ENCODE measurements at places on chromosomes 12 and 14. TPM values are rescaled to one million over a fixed set of nuclear protein-coding genes. Genes with fewer than 3 reads are reported as not detected.

GRCh38 chr12:106889950-106890626 is 65.6 kb upstream of the TMEM263 start:
- no peak for DNase-seq

SLC6A15 gene
- total RNA-seq: not detected

DNA sequence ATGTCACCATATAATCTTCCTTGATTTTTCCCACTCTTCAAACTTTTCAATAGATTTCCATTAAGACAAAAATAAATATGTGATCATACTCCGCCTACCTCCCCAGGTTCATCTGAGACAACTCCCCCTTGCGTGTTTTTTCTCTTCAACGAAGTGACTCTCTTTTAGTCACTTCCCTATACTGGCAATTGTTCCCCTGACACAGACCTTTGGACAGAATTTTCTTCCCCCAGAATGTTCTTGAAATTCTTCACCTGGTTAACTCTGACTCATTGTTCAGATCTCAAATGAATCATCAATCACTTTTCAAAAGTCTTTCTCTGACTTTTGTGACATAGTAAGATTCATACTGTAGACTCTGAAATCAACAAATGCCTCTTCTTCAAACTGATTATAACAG is 727.3 kb upstream of the LMO3 start:
- DNase-seq: no peak

DNA sequence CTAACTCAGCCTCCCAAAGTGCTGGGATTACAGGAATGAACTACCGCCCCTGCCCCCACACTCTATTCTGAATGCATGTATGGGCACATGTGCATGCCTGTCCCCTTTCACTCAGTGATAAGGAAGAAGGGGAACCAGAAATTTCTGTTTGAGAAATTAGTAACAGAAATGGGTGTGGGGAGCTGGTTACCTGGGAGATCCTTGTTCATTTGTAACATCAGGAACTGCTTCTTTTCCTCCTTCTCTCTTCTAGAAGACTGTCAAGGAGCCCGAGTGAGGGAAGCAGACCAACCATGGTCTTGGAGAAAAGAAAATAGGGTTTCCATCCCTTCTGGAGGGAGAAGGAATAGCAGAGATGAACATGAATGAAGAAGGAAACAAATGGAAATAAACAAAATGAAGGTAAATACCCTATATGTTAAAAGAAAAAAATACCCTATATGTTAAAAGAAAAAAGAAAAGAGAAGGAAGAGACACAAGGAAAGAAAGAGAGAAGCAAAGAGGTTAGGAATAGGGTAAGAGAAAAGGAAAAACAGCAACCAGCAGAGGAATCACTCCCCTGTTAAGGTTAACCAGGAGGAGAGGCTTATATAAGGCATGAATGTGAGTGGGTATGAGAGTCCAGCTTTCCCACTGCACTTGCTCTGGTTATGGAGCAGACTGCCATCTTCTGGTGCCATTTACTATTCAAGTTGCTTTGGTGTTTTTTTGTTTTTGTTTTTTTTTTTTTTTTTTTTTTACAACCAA is 3.3 kb downstream of the PPP1R3E start:
- peak; percentile 49 for DNase-seq

PLEKHG7 gene
- 2.5 TPM for total RNA-seq

DNA sequence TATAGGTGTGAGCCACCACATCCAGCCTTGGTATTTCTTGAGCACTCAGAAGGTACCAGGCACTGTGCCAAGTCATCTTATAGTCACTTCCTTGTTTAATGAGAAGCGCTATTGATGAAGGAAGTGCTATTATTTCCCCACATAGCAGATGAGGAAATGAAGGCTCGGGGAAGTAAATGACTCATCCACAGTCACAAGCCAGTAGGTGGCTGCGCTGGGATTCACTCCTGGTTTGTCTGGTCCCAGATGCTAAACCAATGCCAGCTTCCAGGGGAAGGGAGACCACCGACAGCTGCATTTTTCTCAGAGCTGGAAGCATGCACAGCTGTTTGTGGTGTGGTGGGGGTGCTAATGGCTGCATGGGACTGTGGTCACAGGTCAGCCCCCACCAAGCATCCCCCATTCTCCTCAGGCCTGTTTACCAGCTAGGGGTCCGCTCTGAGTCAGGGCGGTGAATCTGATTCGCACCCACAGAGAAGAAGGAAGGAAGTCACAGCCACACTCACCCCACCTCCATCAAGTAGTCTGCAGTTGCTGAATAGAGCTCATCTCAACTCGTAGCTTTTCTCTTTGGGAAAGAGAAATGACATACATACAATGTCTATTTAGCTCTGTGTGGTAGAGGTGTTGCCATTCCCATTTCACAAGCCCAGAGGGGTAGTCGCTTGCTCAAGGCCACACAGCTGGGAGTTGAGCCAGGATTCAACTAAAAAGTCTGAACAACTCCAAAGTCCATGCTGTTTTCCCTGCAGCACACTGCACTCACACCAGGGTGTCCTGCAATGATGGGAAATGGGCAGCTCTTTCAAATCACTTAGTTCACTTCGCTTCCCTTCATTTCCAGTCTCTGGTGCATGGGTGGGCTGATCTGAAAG is 6.3 kb upstream of the LTBP2 start:
- DNase-seq: peak; percentile 68

DNA sequence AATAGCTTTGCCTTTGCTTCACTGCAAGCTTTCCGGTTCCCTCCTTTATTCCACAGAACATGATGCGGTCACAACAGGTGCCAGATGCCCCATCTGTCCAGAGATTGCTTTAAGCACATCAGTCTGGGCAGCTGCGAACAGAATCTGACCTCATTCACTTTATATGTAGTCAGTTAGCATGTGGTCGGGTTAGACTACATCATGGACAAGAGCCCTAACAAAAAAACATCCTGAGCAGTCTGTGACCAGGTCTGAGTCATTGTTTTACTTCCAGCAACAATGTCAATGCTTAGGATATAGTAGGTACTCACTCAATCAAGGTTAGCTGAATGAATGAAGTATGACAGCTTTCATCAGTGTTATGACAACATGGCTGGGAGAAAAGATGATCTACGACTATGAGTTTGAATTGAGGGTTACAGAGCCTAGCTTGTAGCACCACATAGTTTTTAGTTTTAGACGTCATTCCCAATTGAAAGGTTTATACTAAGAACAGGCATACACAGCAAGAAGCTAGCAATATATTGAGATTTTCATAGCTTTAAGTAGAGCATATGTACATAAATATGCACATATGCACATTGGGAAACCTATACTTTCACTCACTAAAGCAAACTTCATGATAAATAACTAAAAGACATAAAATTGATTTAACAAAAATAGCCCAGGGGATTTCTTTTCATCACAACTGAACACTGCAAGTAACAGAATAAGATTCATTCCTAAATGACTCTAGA is 64.2 kb upstream of the TMCC3 start:
- DNase-seq: no peak

DNA sequence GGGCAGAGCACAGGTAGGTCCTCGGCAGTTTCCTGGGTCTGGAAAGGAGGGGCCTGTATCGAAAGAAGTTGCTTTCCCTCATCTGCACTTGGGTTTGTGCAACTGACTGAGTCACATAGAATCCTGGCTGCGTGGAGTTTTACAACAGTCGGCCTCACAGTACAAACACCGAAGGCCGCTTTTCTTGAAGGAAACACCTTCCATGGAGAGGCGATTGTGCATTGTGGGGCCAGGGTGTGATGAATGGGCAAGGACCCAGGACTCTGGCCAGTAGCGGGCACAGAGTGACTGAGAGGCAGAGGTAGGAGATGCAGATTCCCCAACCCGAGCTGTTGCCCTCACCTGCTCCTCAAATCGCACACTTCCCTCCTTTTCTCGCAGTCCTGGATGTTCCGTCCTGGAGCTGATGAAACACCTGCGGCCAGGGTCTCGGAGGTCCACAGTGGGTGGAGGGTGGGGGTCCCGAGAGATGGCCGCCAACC is 7.7 kb downstream of the CCND2 start:
- no peak for DNase-seq

- DNase-seq: no peak
Measured at GRCh38 chr12:105721891-105722290, 391.4 kb downstream of the C12orf75 start.

ZDHHC22 gene
- total RNA-seq: not detected

DNA sequence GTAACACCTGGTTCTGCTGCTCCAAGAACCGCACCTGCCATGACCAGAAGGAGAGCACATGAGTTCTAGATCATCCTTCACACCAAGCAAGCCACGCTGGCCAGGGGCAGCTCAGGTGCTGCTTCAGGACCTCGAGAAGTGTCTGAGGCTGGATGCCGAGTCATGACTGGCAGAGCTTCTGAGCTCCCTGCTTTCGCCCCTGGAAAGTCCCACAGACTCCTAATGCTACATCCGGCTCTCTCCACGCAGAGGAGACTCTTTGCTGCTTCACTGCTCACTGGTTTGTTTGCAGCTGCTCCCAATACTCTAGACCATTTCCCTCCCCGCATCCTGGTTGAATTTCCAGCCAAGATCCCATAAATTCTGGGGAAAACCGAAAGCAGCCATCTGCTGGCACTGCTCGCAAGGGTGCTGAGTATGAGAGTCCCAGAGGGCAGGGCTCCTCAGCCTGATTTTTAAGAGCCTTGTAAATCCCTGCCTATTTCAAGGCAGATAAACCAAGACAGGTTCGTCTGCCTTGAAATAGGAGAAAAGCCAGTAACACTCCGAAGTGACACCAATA is 1.4 kb downstream of the KRT2 start:
- no peak for DNase-seq

GRCh38 chr14:70886421-70887206 is 20.6 kb upstream of the PCNX1 start:
- DNase-seq: no peak

HOXC10 gene
- 0.71 TPM for total RNA-seq

- DNase-seq: no peak
Measured at GRCh38 chr12:109999649-109999971, 380 bp downstream of the ANKRD13A start.

- DNase-seq: no peak
Measured at GRCh38 chr12:69163681-69164362, 75.5 kb upstream of the CPSF6 start.

DNA sequence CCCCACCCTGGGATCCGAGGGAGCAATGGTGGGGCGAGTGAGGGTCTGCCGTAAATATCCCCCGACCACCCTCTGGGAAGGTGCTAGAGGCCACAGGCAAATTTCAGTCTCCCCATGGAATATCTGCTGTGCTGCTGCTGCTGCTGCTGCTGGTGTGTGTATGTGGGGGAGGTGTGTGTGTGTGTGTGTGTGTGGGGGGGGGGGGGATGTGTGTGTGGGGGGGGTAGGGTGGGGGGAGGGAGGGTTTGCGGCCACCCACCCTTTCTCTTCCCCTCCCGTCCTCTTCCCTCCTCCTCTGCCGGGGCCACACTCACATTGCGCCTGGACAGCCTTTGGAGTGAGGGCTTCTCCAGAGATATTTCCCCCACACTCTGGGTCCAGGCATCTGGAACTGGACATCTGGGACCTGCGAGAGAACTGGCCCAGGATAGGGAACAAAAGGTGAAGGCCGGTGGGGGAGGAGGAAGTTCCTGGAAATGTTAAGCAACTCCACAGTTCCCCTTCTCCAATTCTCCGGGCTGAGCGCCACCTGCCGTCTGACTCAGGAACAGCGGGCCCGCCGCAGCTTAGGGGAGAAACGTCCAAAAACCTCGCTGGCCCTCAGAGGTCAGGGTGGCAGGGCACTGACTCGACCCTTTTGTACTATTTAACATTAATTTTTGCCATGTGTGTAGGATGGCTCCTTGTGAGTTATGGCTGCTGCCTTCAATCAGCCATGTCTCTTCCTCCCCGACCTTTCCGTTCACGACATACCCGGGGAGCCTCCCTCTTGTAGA is at the start of gene C1RL:
TSS of gene C1RL (minus strand) at position 419 of the 776 bp plus-strand sequence. CDS start at position 385, 34 bp downstream.
- DNase-seq: peak; percentile 92

DLST gene
- 84.2 TPM for total RNA-seq

MYH6 gene
- not detected for total RNA-seq

- no peak for DNase-seq
Measured at GRCh38 chr14:94385553-94386057, 2.8 kb downstream of the SERPINA1 start.
